ENCODE measurements at places on chromosomes 6 and 20.

GRCh38 chr20:41355598-41356203, 10.9 kb downstream of the EMILIN3 start:
- DNase-seq, result no peak

GRCh38 chr20:58997141-58997770, 9.8 kb downstream of the CTSZ start:
- no peak for DNase-seq

- DNase-seq, result no peak
These were observed 21.6 kb downstream of the JAG1 start for GRCh38 chr20:10652185-10652584.

GRCh38 chr20:1310071-1310470, 18.9 kb downstream of the SDCBP2 start:
- no peak for DNase-seq

DNA sequence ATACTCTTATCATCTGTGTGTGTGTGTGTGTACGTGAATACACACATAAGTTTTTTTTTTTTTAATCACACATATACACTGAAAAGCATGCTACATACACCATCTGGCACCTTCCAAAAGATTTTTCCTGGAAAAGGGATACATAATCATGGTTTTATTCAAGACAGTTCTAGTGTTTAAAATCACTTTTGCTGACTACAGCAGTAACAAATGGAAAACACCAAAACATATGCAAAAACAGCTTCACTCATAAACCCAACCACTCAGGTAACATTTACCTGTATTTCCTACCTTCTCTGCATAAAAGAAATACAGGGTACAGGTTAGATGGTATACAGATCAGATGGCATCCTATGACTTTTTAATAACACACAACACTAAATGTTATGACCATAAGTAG, 2.5 kb downstream of the SNX14 start:
- no peak for DNase-seq

DNA sequence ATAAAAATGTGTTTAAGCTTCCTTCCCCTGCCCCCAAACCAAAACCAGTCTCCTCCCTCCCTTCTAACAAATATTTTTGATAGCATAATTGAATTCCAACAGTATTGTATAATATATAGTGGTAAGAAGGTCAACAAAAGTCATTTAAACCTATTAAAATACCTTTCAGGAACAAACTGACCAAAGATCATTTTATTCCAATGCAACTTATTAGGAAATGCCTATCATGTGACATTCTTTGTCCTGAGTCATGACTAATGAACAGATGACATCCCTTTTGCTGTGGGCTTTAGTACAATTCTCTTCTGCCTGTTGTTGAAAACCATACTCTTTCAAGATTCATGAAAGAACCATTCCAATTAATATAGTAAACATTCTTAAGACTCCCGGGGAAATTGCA, 51.5 kb upstream of the TRAF3IP2 start:
- no peak for DNase-seq

DNA sequence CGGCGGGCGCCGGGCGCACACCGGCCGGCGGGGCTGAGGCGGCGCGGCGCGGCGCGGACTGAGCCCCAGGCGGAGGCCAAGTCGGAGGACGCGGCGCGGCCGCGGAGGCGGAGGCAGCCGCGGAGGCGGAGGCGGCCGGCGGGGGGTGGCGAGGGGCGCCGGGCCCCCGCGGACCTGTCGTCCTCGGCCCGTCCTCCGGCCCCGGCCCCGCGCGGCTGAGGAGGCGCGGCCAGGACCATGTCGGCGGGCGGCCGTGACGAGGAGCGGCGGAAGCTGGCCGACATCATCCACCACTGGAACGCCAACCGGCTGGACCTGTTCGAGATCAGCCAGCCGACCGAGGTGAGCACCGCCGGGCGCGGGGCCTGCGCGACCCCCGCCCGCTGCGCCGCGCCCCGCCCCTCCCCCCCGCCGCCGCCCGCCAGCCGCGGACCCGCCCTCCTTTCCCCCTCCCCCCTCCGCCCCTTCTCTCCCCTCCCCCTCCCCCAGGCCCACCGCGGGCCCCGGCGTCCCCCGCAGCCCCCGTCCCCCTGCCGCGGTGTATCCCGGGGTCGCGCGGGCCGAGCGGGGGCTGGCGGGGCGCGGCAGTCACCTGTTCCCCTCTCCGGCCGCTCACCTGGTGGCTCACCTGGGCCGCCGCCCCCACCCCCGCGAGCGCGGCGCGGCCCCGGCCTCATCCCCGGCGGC, at the start of gene AFDN:
TSS of gene AFDN (plus strand) at position 16 of the 687 bp plus-strand sequence. CDS start at position 238, 222 bp downstream.
- no peak for DNase-seq

GRCh38 chr20:44188752-44189151, 1.8 kb upstream of the JPH2 start:
- no peak for DNase-seq

DNA sequence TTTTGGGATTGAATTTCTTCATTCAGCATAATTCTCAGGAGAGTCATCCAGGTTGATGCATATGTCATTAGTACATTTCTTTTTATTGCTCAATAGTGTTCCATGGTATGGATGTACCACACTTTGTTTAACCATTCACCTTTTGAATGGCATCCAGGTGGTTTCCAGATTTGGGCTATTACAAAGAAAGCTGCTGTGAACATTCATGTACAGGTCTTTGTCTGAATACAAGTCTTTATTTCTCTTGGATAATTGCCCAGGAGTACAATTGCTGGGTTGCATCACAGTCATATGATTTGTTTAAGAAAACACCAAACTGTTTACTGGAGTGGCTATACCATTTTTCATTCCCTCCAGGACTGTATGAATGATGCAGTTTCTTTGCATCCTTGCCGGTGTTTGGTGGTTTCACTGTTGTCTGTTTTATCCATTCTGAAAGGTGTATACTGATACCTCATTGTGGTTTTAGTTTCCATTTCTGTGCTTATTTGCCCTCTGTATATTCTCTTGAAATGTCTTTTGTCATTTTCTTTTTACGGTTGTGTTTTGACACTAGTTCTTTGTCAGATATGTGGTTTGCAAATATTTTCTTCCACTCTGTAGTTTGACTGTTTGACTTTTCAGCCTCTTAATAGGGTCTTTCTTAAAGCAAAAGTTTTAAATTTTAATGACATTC, 8.8 kb downstream of the CDKAL1 start:
- no peak for DNase-seq

DNA sequence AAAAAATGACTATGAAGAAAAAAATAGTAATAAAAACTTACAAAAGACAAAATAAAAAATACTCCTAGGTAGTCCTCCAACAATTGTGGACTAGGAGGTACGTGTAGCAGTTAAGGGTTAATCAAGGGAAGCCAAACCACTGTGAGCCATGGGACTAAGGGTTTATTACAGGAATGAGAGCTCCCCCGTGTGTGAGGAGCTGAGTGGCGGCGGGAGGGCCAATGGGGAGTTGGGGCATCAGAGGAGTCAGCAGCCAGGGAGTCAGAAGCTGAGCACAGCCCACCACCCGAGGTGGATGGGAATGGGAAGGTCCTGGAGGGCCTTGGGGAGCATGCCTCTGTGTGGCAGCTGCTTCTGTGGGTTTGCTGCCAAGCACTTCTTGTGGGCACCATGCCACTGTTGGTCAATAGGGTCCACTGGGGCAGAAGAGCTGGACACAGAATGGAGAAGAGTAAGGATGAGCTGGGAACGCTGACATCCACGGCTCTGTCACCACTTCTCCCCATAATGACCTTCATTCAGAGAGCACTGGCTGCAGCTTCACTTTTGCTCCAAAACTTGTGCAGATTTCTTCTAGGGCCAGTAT, 373.3 kb downstream of the CDKAL1 start:
- DNase-seq, result no peak

GRCh38 chr6:26285143-26286134, 79.6 kb upstream of the BTN3A2 start:
- DNase-seq, result peak; percentile 99

DNA sequence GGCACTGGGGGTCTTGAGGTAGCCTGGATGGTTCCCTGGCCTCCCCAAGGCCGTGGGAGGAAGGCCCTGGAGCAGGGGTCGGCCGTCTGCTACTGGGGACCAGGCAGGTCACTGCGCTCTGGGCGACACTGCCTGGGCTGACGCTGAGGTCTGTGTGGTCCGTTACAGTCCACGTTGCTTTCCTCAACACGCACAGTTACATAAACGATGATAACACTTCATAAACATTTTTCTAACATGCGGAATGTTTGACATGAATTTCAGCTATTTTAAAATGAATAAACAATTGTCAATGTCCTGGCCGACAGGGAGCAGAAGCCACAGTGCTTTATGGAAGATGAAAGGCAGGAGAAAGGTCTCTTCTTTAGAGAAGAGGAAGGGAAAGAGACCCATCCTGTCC, 10.2 kb upstream of the RBBP8NL start:
- no peak for DNase-seq

GRCh38 chr6:41346441-41346840, 11.0 kb downstream of the NCR2 start:
- no peak for DNase-seq

DNA sequence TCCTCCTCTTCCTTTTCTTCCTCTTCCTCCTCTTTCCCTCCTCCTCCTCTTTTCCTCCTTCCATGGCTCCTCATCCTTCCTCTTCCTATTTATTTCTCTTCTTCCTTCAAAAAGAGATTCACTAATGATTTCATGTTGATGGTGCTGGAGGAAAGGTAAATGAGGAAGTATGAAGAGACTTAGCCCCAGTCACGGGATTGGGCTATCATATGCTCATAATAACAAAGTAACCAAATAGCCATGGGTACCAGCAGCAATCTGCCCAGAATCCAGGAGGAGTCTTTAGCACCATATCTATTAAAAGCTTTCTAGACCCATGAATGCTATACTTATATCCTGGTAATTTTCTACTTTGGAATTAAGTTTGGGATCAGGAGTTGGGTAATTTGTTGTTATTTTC, 910.9 kb upstream of the MAP3K7 start:
- DNase-seq, result no peak

DNA sequence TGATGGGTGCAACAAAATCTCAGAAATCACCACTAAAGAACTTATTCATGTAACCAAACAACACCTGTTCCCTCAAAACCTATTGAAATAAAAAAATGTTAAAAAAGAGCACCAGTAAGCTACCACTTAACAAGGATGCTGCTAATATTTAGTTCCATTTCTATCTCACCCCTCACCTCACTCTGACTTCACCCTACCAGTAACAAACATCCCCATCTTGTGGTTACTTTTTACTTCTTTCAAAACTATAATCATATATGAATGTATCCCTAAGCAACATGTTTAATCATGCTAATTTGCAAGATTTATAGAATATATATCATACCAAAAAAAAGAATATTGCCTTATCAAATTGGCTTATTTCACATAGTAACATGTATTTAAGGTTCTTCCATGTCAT, 27.4 kb upstream of the SLC24A3 start:
- no peak for DNase-seq

- peak; percentile 28 for DNase-seq
These were observed 11.2 kb downstream of the NT5DC1 start for GRCh38 chr6:116111552-116112528.

- DNase-seq, result no peak
These were observed 59.5 kb downstream of the PDE7B start for GRCh38 chr6:135910790-135911618.

DNA sequence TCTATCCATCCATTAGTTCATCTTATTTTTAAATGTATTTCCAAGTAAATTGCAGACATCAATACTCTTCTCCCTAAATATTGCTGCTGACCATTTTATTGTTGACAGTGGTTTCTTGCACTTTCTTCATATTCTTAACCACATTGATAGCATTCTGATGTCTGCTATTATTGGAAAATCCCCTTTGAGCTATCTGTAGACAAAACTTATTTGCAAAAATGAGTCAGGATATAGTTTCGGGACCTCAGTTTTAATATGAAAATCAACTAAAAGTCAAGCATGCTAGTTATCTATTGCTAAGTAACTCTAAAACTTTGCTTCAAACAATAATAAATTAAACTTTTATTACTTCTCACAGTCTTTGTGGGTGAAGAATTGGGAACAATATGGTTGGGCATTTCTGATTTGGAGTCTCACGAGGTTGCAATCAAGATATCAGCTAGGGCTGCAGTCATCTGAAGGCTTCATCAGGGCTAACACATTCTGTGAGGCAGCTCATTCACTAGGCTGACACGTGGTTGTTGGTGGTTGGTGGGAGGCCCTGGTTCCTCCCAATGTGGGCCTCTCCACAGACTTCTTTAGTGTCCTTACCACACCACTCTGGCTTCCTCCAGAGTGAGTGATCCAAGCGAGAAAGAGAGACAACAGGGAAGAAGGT, 32.7 kb downstream of the CD109 start:
- DNase-seq, result no peak

DNA sequence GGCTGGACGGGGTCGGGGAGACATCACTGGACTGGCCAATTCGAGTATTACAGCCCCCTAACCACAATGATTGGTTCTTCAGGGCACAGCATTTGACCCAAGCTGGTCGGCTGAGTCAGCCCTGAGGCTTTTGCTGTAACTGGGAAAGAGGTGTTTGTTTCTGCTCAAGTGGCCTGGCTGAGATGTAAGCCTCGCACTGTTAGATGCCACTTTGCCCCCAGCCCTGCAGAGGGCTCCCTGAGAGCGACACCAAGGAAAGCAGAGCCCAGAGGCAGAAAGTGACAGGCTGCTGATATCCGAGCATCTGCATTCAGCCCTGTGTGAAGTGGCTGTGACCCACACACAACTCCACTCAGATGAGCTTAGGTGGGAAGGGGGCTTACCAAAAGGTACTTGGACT, 19.4 kb downstream of the ERGIC3 start:
- DNase-seq, result no peak

DNA sequence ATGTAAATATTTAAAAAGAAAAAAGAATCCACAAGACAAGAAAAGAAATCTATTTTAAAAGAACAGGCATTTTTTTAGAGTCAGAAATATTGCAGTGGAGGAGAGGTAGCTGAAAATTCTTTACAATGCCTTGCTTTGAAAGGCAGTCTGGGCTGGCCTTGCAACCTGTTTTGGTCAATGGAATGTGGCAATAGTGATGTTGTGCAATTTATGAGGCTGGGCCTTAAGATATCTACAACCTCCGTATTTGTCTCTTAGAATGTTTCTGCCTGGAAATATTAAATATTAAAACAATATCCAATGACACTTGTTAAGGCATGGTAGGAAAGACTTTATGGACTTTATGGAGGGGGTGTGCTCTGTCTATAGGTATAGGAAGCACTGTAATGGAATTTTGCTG, 14.8 kb upstream of the SCGN start:
- DNase-seq, result no peak

DNA sequence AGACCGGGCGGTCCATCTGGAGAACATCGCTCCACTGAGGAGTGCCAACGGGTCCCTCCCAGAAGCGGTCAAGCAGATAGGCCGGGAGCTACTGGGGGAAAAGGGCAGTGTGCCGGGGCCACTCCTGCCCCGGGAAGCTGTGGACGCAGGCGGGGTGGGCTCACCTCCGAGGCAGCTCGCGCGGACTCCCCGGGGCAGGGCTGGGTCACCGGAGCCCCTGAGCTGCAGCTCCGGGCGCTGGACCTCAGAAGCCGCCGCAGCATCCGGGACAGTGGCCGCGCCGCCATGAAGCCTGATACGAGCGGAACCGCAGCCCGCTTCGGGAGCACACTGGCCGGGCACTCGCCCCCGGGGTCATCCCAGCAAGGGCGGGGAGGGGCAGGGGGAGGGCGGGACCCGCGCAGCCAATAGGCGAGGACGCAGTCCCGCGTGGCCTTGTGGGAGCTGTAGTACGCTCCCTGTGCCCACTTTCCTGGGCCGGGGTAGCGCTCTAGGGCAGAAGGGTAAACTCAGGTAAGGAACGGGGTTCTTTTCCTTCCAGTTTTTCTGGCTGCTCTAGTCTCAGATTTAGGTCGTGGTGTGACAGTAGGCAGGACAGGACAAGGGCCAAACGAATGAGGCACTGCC, at the start of gene MOCS1:
TSS of gene MOCS1 (minus strand) at position 332 of the 627 bp plus-strand sequence. CDS start at position 287, 45 bp downstream.
- no peak for DNase-seq
